ENCODE measurements at places on chromosomes 7 and 10.

- DNase-seq, result no peak
Observed at GRCh38 chr10:122798704-122799231, 46.9 kb downstream of the CUZD1 start.

- DNase-seq, result no peak
Observed at GRCh38 chr10:100873827-100874326, 38.9 kb upstream of the SLF2 start.

- DNase-seq, result no peak
Observed at GRCh38 chr10:108169846-108170245, 1005.3 kb upstream of the SORCS1 start.

DNA sequence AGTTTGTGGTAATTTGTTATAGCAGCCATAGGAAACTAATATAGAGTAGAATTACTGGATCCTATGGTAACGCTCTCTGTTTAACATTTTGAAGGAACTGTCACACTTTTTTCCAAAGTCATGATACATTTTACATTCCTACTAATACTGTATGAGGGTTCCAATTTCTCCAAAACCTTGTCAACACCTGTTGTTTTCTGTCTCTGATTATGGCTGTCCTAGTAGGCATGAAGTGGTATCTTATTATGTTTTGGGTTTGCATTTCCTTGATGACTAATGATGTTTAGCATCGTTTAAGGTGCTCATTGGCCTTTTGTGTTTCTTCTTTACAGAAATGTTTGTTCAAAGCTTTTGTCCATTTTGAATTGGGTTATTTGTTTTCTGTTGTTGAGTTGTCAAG is 69.6 kb downstream of the VPS50 start:
- no peak for DNase-seq

- peak; percentile 42 for DNase-seq
Observed at GRCh38 chr7:32941681-32942414, 15.4 kb upstream of the FKBP9 start.

DNA sequence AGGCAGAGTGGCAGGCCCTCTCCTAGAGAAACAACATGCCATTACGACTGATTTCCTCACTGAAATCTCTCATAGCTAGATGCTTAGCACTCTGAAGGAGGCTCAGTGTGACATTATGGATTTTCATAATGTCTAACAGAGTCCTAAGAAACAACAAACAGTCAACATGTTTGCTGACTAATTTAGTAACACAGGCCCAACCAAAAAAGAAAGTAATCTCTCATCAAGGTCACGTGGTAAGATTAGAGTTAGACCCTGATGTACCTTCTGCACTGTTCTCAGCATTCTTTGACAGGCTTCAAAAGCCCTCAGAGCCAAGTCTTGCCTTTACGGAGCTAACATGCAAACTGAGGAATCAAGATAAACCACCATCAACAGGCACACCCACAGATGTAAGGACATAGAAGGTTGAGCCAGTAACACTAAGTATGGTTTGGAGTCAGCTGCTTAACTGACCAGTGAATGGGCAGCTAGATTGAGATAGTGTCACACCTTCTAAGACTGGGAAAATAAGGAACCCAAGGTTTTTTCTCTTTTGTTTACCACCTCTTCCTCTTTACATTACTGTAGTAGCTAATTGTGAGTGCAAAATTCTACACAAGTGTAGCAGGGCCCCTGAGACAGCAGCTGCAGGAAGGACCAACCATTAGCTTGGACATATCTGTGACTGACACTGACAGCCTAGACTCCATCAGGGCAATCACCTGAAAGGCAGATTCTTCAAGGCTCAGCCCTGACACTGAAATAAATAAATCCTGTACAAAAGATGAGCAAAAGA is 15.3 kb upstream of the KCNIP2 start:
- DNase-seq, result no peak

DNA sequence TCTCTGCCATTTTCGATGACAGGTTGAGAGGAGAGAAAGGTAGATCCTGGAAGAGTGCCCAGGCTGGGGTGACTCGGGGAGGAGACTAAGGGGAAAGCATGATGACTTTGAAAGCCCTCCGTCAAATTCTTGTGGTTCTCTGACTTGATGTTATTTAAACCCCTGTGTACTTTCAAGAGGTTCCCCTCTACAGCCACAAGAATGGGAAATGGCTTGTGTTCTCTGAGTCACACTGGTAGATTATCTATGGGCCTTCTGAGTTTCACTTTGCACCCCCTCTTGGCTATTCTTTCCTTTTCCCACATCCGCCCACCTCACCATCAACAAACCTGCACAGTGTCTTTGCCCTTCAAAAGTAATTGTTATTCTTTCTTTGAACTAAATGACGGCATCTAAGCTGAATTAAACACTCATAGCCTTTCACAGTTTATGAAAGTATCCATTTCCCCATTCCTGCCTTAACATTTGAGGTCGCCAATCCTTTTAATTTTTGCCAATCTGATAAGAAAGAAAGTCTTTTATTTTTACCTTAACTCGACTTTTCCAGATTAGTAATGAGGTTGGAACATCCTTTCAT is 24.1 kb downstream of the PRF1 start:
- no peak for DNase-seq
